ENCODE measurements at places on chromosomes 13 and 19.

DNA sequence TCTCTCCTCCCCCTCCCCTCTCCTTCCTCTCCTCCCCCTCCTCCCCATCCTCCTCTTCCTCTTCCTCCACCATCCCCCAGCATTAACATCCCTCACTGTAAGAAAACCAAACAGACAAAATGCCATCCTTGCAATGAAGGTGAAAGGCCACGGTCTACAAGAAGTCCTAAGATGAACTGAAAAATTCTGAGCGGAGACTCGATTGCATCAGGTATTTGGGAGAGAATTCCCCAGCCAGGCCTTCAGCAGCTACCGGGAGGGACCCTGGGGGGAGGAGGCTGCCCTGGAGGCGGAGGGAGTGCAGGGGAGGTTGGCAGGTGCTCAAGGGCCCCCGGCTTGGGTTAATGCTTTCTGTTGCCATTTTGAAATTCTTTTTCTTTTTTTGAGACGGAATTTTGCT is 10.1 kb upstream of the TIMM44 start:
- no peak for DNase-seq

- no peak for DNase-seq
These were observed 28.2 kb upstream of the FXYD3 start for GRCh38 chr19:35087393-35087792.

DNA sequence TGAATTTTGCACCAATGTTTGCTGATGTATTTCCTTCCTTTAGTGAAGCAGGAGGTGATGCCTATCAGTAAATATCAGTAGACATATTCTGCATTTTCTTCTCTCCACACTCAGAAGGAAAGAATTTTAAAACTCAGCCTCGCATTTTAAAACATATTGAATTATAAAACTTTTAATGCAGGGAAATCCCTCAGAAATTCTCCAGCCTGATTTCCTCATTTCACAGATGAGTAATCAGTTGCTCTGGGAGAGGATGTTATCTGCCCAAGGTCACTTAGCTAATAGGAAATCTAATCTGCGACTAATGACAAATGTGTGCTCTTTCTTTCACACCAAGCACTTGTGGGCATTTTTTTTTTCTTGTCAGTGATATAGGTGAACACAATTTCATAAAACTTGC is 320.6 kb downstream of the ITGBL1 start:
- no peak for DNase-seq

- no peak for DNase-seq
These were observed 96.0 kb downstream of the OLFM4 start for GRCh38 chr13:53124623-53125022.

GRCh38 chr19:52464798-52465470 is 11.6 kb downstream of the ZNF578 start:
- no peak for DNase-seq

DNA sequence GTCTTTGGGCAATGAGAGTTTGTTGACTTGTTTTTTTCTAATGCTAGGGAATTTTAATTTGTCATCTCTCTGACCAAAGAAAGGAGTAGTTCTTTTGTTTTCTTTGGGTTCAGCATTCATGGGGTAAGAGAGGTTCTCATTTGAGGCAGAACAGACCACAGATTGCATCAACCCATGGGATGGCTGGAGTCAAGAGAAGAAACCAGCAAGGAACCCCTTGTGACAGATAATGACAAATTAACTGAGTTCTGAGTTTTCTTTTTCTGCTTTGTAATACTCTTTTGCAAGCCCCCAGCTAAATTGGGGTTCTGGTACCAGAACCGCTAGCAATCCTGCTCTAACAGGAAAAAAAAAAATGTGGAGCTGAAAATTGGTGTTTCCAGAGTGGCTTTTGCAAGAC is 864.1 kb downstream of the DIAPH3 start:
- DNase-seq, result no peak

DNA sequence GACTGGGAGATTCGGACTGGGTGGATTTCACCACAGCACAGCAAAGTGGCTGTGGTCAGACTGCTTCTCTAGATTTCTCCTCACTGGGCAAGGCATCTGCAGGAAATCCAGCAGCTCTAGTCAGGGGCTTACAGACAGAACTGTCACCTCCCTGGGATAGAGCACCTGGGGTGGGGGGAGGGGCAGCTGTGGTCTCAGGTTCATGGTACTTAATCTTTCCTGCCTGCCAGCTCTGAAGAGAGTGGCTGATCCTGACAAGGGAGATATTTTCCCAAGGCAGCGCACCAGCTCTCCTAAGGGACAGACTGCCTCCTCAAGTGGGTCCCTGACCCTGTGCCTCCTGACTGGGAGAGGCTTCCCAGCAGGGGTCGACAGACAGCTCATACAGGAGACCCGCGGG is 212.8 kb upstream of the KLF12 start:
- no peak for DNase-seq

DNA sequence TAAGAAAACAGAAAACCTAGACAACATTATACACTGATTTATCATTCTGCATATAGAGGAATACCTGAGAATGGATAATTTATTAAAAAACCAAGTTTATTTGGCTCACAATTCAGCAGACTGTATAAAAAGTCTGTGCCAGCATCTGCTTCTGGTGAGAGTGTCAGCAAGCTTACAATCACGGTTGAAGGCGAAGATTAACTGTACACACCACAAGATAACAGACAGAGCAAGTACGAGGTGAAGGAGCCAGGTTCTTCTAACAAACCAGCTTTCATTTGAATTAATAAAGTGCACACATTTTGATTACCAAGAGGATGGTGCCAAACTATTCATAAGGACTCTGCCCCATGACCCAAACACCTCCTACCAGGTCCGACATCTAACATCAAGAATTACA is 28.8 kb downstream of the ZNF91 start:
- no peak for DNase-seq

DNA sequence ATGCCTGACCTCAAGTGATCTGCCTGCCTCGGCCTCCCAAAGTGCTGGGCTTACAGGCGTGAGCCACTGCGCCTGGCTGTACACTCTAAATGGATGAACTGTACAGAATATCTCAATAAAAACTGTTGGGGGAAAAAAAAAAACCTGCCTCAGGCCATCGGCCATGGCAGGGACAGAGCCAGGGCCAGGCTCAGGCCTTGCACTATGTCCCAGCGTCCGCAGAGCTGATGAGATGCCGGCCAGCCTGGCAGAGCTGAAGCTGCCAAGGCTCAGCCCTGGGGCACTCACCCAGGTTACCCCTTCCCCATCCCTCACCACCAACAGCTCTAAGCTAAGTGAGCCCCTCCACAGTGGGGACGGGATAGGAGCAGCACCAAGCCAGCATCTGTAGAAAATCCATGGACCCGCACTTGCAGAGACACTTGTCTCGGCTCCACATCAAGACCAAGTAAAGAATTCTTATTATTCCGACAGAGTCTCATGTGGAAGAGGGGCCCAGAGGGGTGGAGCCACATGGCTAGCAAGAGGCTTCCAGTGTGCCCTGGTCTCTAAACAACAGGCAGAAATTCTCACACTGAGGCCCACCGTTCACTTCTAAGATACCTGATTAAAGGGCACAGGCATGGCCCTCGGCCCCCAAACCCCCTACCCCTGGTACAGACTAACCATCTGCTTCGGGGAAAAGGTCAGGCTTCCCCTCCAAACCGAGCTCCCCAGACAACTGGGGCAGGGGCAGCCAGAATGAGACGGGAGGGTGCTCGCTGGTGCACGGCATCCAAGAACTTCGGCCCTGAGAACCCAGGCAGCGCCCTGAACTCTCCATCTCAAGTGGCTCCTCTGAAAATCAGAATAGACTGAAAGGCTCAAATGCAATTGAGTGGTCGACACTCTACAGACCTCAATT is 5.8 kb downstream of the PPP6R1 start:
- no peak for DNase-seq

DNA sequence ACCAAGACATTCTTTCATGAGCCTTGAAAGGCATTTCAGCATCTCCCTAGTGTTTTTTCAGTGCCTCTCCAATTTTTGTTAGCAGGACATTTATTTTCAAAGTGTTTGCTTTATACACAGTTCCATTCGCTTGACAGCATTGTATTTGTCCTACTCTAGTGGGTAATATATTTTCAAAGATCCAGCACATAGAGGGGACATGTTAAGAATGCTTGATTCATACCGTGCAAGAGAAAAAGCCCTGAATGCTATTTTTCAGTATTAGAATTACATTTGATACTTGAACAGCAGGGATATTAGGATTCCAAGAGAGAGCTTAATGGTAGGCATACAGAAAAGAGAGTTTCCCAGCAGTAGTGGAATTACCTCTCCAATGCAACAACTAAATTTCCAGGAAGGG is 21.3 kb downstream of the ERICH6B start:
- no peak for DNase-seq

DNA sequence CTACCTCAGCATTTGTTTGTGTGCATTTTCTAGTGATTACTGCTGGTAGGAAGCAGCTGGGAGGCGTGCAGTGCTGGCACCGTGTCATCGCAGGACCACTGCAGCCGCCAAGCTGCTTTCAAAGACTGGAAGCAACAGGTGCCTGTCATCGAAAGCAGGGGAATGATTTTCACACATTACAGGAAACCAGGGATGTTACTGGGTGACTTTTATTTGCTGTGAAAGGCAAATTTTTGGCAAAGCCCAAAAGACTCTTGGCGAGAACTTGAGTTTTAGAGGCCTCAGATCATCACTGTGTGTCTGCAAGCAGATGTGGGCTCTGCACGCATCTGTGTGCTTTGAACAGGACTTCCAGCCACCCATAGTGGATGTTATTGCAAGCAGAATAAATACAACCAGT is 176.4 kb downstream of the FLT1 start:
- no peak for DNase-seq

GRCh38 chr19:45172173-45172572 is 5.9 kb downstream of the TRAPPC6A start:
- DNase-seq, result no peak

DNA sequence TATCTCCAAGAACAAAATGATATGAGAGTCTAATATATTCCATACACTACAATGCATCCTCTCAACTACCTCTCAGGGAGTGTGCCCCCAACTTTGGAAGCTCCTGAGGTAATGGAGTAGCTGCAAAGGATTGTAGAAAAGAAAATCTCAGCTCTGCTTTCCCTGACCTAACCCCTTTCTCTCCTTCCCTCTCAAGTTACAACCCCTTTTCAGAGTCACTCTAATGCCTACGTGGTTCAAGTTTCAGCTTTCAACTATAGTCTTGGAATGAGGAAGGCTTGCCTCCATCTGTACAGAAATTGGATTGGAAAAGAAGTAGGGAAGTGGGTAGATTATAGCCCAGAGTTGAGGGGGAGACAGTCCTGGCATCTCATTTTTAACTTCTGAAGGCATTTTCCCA is 256.0 kb downstream of the PCDH9 start:
- DNase-seq, result no peak

Data from NCI-H1930 (cell line).